ENCODE measurements at places on chromosomes 7 and 10. TPM values are rescaled to one million over a fixed set of nuclear protein-coding genes. Genes with fewer than 3 reads are reported as not detected.

- no peak for DNase-seq
Measured at GRCh38 chr10:91462423-91462822, 52.3 kb downstream of the HECTD2 start.

Gene ASAH2B
- total RNA-seq, result 3.1 TPM

- DNase-seq, result no peak
Measured at GRCh38 chr7:149713731-149714068, 59.7 kb downstream of the ZNF467 start.

- DNase-seq, result no peak
Measured at GRCh38 chr7:69633122-69633831, 35.0 kb downstream of the AUTS2 start.

DNA sequence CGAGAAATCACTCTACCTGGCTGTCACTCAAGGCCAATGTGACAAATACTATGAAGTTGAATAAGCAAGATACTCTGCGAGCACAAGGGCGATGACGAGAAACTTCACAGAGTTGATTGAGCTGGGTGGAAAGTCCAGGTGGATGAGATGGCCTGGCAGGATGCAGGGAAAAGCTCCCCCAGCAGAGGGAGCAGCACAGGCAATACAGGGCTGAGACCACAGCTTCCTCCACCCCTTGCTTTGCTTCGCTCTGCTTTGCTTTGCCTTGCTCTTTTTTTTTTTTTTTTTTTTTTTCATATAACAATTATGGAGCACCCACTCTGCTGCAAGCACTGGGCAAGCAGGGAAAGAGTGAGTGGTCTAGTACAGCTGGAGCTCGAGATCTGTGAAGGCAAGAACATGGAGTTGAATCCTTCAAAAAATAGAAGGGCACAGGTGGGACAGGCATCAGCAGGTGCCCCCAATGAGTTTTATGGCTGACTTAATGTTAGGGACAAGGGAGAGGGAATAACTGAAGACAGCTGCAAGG is 88.3 kb downstream of the CABCOCO1 start:
- DNase-seq, result peak; percentile 86

Gene TET1
- 3.5 TPM for total RNA-seq

DNA sequence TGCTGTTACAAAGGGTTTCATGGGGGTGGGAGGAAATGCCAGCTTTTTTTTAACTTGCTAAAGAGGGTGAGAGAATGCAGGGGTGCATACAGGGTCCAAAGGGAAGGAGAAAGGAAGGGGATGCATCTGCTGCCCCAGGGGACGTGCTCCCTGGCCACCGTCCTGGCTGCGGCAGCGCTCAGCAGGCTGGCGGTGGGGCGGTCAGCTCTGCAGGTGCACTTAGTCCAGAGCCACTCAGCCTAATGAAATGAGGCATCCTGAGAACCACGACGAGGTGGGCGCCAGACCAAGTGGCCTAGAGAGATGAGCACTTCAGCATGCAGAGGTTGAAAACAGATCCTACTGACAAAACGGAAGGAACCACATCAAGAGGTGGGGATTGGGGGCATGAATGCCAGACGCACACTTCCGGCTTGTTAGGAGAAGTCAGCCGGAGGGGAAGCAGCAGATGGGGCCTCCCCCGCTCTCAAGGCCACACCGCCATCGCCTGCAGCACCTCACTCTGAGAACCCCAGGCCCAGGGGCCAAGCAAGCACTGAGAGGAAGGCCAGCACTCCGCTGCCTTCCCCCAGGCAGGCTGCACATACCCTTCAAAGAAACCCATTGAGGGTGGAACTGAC is 94.5 kb downstream of the MAD1L1 start:
- DNase-seq, result no peak

DNA sequence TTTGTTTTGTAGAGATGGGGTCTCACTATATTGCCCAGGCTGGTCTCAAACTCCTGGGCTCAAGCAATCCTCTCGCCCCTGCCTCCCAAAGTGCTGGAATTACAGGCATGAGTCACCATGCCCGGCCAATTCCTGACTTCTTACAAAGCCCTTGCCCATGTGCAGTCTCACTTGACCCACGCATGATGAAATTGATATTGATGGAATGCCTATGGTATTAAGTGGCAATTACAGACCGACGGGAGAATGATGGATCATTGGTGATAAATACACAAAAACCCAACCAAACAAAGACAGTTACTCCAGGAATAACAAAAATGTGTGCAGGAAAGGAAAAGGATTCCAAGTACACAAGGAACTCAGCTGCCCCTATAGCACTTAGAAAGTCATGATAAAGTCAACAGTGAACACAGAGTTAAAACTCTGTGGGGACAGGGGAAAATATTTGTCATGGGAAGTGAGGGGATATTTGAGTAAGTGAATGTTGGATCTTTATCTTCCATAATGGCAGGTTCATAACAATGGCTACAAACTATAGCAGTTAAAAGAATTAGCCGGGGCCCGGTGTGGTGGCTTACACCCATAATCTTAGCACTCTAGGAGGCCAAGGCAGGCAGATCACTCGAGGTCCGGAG is 21.6 kb downstream of the HIP1 start:
- peak; percentile 67 for DNase-seq

DNA sequence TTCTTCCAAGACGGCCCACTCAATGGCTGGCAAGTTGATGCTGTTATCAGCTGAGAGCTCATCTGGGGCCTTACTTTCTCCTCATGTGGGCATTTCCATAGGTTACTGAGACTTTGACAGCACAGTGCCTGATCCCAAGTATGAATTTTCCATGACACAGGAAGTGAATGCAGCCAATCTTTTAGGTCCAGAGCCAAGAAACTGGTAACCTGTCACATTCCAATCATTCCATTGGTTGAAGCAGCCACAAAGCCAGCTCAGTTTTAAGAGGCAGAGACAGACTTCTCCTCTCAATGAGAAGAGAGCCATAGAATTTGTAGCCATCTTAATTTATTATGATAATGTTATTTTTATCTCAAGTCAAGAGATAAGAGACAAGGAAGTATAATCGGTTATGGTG is 775.5 kb downstream of the CNTNAP2 start:
- peak; percentile 54 for DNase-seq

GRCh38 chr7:131480384-131481315 is 75.8 kb downstream of the PODXL start:
- DNase-seq, result peak; percentile 78

Gene SFTPA1
- not detected for total RNA-seq

- peak; percentile 89 for DNase-seq
Measured at GRCh38 chr10:78960316-78960800, 108.4 kb upstream of the ZMIZ1 start.

- DNase-seq, result no peak
Measured at GRCh38 chr7:67348171-67348570, 351.5 kb downstream of the TYW1 start.

Gene HDAC9
- total RNA-seq, result 53.6 TPM

GRCh38 chr10:22500656-22501340 is 155.5 kb downstream of the SPAG6 start:
- DNase-seq, result no peak

Gene WEE2
- 0.05 TPM for total RNA-seq

DNA sequence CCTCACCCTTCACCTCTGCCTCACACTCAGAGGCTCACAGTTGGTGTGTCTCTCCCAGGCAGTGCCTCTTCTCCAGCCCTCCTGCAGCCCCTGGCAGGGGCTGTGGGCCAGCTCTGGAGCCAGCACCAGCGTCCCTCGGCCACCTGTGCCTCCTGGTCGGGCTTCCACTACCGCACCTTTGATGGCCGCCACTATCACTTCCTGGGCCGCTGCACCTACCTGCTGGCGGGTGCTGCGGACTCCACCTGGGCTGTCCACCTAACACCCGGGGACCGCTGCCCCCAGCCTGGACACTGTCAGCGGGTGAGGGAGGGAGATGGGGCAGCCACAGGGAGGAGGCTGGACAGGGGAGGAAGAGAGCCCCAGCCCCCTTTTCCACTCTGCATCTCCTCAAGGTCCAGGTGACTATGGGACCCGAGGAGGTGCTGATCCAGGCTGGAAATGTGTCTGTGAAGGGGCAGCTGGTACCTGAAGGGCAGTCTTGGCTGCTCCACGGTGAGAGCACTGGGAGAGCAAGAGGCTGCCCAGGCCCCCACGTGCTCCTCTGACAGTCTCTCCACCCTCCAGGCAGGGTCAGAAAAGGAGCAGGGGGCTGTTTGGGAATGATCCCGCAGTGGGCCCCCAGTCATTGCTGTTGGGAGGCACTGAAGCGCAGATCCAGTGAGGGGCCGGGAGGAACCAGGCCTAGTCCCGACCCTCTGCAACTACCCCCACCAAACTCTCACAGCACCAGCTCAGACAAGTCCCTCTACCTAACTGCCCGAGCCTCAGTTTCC is 4.4 kb upstream of the ZNF467 start:
- DNase-seq, result no peak

DNA sequence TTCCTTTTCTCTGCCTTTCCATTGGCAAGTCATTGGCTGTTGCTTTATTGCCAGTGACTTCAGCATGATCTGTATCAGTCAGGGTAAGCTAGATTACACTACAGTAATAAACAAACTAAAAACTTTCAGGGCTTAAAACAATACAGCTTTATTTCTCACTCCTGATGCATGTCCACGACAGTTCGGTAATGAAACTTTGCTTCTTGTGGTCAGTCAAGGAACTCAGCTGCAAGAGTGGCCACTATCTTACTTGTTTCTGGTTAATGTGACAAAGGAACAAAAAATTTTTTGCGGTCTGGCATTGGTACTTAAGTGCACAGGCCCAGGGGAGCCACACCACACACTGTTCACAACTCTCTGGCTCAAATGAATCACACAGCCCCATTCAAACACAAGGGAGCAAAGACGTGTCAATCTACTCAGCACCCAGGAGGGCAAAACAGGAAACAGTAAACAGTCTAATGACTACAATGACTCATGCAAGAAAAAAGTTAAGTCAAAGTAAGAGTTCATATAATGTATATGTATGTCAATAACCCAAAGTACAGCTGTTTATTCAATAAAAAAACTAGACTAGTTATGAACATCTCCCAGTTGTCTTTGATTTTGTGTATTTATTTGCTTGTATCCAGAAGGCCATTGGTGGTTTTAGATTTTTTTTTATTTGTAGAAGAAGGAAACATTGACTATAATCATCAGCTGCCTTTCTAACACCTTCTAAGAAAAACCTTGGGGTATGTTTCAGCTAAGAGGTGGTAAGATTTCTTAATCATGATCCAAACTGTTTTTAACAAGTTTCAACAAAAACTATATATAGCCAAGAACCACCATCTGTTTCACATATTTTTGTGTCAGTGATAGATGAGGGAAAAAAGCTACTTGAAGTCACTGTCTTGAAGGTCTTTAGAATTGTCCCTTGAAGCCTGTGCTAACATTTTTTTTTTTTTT is 134.4 kb upstream of the FAM3C start:
- DNase-seq, result peak; percentile 99

Gene METTL27
- total RNA-seq, result 2.3 TPM

GRCh38 chr10:56823849-56824248 is 462.8 kb upstream of the ZWINT start:
- DNase-seq, result peak; percentile 23

Measured in A172 (cell line).